ENCODE measurements at places on chromosomes 1 and 21.
A peak's percentile ranks its signal among the peaks of the same experiment; 100 is the strongest.

GRCh38 chr1:29583727-29584126, 347.4 kb downstream of the PTPRU start:
- DNase-seq, result no peak

GRCh38 chr1:225460737-225461532, 33.1 kb upstream of the LBR start:
- DNase-seq, result peak; percentile 43

DNA sequence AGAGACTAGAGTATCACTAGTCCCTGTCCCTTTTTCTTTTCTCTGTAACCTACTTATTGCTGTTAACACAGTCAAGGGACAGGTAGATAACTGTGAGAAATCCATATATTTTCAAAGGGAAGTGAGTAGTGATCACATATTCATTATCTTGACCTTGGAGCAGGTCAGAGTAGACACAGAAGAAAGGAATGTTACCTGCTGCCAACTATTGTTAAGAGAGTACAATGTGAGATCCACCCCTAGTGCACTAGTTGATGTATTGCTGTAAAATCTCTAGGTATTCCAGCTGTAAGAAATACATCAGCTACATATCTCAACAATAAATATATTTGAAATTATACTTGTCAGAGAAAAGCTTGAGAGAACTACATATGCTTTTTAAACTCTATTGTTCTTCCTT, 68.7 kb upstream of the ADGRL2 start:
- DNase-seq, result no peak

DNA sequence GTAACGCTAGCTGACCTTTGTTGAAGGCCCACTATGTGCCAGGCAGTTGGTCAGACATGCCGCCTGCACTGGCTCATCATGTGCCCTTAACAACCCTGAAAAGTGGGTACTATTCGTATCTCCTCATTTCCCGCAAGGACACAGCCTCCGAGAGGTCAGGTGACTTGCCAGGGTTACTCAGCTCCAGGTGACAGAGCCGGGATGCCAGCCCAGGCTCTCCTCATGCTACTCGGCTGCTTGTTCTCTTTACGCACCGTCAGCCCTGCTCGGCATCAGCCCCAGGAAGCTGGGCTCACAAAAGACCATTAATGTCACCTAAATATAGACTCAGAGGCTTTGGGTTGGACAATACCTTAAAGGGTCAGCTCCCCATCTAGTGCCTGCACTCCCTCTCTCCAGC, 29.0 kb downstream of the GRHL3 start:
- DNase-seq, result no peak

DNA sequence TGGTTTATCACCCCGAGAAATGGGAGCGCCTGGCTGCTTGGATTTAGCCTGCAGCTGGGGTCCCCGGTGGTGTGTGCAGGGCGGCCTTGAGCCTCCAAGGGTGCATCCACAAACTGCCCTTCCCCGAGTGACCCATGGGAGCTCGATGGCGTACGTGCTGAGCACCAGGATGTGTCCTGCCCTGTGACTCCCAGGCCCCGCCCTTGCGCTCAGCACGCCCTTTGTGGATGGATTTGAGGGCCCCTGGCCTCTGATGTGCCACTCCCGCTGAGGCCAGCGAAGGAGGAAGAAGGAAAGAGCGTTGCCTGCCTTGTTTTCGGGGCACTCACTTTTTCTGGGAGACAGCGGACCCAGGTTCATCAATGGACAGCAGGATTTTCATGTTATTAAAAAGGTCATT, 1.7 kb upstream of the TFF3 start:
- DNase-seq, result no peak

DNA sequence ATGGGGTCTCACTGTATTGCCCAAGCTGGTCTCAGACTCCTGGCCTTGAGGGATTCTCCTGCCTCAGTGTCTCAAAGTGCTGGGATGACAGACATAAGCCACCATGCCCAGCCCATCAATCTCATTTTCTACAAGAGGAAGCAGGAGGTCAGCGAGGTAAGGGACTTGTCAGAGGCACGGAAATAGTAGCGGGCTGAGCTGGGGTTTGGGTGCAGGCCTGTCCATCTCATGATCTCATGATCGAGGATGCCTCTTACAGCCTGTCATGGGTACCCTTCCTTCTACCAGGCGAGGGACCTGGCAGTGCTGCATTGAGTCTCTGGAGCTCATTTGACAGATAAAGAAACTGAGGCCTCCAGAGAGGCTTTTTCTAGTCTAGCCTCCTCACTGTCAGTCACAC, 28.5 kb upstream of the SCCPDH start:
- DNase-seq, result no peak

- DNase-seq, result peak; percentile 19
Observed at GRCh38 chr1:225652729-225653462, at the start of gene ENAH. Gene ENAH (minus strand): TSS chr1:225653123. CDS start chr1:225652690, 433 bp downstream.

DNA sequence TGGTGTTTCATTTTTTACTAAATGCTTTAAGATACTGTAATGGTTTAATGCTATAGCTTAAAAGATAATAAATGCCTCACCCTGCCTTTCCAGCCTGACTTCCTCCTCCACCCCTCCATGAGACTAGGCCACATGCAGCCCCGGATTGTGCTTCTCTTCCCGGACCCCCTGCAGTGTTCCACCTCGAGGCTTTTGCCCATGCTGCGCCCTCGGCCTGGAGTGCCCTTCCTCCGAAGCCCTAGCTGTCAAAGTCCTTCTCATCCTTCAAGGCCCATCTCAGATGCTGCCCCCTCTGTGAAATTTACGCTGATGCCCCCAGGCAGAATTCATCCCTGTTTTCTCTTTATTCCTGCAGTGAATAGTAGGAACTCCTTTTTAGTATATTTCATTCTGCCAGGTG, 98.5 kb downstream of the ATP5PO start:
- no peak for DNase-seq

GRCh38 chr1:48807554-48808260, 31.0 kb upstream of the BEND5 start:
- DNase-seq, result no peak

DNA sequence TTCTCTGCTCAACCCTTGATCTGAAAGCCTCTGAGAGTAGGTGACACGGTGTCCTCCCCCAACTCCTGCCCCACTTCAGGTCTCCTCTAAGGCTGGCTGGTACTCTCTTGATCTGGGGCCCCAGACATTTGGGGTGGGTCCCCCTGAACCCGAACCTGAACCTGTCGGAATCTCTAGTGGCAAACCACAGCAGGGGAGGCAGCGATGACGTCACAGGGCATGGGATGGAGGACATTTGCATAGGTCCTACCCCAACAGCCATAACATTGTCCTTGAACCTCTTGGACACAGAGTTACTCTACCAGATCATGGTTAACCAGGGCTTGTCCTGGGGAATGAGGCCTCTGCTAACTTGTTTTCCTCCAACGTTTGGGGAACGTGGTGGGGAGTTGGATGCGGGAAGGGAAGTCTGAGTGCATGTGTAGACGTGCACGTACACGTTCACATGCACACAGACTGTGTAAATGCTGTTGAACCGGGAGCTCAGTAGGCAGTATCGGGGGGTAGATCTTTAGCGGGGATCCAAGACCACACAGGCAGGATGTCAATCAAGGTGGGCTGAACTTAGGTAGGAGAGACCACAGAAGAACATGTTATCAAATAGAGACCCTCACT, 32.4 kb downstream of the CITED4 start:
- no peak for DNase-seq

- no peak for DNase-seq
Observed at GRCh38 chr1:18869847-18870594, 10.6 kb upstream of the TAS1R2 start.

- DNase-seq, result no peak
Observed at GRCh38 chr1:30895944-30896660, 12.5 kb downstream of the SDC3 start.

DNA sequence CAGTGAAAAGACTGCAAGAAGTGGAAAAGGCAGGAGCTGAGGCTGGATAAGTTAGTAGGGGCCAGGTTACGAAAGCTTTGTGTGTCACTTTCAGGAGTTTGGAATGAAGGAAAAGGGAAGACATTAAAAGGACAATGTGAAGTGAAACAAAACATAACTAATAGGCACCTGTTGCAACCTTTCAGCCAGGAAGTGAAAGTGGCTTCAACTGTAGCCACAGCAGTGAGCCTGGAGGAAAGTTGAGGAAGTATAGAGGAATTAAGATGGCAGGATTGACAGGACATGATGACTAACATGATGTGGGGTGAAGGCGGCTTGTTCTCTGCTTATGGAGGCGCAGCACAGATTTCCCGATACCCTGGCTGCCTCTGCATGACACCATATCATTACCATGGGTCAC, 68.9 kb downstream of the C4BPA start:
- no peak for DNase-seq

GRCh38 chr21:33441489-33442477, 38.0 kb downstream of the TMEM50B start:
- no peak for DNase-seq

- no peak for DNase-seq
Observed at GRCh38 chr1:66374561-66375111, 159.3 kb upstream of the SGIP1 start.

DNA sequence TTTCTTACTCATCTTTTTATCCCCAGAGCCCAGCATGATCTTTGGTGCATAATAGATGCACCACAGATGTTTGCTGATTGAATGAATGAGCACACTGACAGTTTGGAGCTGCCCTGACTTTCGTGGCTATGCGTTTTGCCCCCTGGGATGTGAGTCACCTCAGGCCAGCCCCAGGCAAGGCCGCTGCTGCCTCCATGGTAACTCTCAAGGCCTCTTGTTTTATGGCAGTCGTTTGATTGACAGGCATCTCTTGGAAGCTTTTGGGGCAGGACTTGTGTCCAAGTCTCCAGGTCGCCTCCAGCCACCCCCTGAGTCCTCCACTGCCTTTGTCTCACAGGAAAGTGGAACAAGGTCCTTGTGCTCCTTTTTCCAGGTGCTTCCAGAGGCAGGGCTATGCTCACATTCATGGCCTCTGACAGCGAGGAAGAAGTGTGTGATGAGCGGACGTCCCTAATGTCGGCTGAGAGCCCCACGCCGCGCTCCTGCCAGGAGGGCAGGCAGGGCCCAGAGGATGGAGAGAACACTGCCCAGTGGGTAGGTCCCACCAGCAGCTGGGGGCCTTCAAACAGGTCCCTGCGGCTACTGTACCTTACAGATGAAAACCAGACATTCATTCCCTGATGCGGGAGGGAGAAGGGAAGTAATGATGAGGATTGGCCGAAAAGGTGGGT, 11.2 kb downstream of the PSEN2 start:
- DNase-seq, result no peak

DNA sequence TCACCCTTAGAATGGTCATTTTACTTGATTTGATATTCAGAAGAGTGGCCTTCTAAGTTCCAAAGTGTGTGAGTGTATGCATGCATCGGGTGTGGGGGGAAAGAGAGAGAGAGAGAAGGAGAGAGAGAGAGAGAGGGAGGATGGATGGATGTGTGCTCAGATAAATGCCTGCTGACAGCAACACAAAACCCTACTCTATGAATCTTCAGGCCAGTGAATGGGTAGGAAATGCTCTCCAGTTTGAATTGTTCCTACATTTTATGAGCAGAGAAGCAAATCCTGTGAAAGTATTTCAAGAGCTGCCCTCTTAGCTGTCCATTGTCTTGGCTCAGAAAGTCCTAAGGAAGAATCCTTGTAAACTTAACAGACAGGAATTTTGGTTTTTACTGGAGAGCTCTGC, 7.4 kb downstream of the JAM2 start:
- no peak for DNase-seq

DNA sequence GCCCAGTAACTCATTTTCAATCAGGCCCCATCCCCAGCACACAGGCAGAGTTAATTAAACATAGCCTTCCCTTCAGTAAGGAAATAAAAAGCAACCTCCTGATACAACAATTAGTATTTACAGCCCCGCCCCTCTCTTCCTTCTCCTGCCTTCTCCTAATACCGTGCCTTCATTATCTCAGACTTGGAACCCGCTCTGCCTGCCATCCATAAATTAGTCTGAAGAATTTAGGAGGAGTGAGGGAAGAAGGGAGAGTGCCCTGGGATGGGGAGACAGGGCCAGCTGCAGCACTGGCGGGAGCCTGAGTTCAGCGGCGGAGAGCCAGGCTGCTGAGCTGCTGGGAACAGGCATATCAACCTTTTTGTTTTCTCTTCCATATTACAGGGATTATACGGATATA, 172.8 kb downstream of the ACTL8 start:
- no peak for DNase-seq

DNA sequence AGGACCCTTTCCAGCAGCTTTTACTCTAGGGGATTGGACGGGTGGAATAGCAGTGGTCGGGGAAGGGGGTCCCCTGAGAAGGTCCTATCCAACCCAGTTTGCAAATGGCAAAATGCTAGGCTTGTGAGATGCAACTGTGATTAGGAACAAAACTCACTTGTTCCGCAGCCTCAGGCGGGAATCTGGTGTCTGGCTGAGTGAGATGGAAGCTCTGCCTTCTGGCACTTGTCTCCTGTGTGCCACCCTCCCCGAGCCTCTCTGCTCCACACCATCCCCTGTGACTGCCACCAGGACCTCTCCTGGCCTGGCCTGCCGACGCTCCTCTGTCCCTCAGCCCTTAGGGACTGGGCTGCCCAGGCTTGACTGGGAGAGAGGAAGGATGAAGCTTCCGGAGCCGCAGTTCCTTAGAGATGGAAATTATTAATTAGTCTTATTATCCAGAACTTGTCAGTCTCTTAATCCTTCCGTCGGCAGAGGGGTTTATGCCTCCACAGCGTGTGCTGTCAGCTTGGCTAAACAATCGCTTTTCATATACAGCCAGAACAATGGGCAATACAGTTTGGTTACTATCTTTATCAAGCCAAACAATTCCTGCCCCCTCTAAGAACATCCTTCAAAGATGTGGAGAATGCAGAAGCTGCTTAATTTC, 292.8 kb upstream of the VAMP3 start:
- DNase-seq, result no peak

DNA sequence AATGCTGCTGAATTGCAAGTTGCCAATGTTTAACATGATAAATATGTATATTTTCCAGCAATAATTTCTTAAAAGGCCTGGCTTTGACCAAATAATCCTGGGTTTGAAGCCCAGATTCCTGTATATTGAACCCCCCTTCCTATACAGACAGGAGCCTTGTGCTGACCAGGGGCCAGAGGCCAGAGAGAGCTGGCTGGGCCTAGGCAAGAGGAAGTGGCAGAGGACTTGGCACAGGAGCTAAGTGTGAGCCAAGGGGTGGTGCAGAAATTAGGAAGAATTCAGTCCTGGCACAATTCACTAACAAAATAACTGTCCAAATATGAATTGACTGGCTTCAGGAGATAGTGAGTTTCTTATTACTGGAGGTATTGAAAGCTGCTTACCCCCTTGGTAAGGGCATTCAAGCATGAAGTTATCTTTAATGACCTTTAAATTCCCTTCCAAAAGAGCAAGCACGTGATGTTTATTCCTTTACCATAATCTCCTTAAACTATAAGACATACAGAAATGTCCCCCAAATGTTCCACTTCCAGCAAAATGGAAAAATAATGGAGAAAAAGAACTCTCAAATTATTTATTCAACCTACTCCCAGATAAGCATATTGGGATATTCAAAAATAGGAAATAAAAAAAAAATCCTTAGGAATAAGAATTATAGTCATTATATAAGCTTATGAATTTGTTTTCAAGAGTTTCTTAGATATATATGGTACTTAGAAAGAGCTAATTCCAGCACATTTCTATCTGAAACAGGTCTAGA, 26.6 kb downstream of the NIBAN1 start:
- DNase-seq, result no peak

GRCh38 chr1:153961421-153961820, 1.9 kb downstream of the SLC39A1 start:
- no peak for DNase-seq

Measured in stimulated activated CD8-positive, alpha-beta memory T cell treated with anti-CD3 and anti-CD28 coated beads, Interleukin-15, amount 100 ng/mL, for 48 hours (primary cell).